ENCODE measurements at places on chromosomes 1 and 21.

DNA sequence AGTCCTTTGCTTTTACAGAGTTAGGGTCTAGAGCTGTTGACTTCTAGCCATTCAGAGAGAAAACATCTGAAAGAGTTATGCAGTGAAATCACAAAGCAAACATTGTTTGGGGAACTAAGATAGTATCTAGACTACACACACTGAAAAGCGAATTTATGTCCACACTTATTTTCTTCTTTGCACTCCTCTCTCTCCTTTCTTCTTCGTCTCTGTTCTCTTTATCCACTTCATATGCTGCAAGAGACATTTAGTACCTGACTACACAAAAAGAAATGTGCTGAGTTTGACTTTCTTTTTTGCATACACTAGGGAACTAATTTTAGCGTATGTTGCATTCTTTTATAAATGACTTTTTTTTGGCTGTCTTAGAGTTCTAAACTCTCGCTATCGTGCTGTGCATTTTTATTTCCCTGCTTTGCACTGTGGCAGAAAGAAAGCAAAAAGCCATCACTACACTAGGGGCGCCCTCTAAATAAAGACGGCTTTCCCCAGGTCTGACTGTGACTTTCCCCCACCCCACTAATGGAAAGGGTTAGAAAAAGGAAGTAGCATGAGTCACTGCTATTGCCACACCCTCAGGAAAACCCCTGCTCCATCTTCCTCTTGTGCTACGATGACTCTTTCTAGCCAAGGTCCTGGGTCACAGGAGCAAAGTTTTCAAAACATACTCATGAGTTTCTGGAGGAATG, 65.7 kb downstream of the MAP3K7CL start:
- DNase-seq: peak; percentile 11

DNA sequence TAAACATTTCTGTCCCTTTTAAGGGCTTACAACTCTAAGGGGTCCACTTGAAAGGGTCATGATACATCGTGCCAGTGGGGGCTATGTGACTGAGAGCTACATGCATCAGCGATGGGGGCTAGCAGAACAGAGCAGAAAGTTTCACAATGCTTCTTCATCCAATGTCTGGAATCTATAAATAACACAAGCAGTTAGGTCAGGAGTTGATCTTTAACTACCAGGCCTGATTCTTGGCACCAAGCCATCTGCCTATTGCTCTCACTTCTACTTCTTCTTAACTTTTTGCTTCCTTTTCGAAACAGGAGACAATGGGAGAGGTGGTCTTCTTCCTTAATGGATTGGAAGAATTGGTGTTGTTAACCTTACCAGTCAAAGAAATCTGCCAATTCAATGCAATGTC, 410.0 kb downstream of the TGFB2 start:
- no peak for DNase-seq

- DNase-seq: no peak
Observed at GRCh38 chr1:236394879-236395229, 768 bp downstream of the EDARADD start.

- DNase-seq: no peak
Observed at GRCh38 chr1:223462047-223462630, 68.9 kb downstream of the CCDC185 start.

DNA sequence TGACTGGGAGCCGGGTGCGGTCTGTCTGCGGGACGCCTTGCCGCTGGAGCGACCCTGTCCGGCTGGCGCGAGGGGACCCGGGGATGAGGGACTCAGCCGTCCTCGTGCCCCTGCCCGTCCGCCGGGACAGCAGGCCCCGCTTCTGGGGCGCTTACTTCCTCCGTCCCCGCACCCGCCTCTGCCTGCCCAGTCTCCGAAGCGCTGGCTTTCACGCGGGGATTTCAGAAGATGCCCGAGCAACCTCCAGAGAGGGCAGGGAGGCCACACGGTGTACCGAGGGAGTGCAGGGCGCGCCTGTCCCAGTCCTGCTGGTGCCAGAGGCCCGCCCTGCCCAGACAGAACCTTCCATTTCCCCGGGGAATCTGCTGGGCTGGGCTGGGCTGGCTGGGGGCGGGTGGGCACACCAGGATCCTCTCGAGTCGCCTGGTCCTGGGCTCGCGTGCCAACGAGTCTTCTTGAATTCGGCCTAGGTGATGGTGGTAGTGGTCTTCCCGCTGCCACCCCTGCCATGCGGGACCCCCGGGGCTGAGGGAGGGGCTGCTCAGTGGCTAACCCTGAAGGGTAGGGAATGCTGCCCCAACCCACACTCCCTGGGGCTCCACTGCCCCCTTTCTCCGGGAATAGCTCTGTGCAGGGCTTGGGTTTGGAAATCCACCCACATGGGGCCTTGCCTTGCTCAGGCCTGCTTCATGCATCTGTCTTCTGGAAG, 2.5 kb upstream of the TRPM2 start:
- DNase-seq: no peak

DNA sequence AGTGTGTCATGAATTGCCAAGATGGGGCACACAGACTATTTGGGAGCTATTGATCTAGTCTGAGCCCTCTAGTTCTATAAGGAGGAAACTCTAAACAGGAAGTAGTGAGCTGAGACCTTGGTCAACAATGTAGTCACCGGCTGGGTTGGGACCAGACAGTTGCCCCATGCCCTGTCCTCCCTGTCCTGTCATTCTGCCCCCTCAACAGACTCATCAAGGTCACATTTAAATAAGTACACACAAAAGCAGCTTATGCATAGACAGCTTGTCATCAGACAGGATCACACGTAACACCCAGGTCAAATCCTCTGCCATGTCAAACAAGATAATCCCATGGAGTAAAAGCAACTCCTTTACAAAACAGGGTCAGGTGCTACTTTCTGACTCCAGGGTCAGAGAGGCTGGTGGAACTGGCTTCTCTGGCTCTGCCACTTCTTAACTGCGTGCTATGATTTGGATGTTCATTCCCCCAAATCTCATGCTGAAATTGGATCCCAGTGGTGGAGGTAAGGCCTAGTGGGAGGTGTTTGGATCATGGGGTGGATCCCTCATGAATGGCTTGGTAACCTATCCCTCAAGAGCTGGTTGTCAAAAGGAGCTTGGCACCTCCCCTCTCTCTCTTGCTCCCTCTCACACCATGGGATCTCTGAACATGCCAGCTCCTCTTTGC, 128.9 kb downstream of the HIVEP3 start:
- no peak for DNase-seq

DNA sequence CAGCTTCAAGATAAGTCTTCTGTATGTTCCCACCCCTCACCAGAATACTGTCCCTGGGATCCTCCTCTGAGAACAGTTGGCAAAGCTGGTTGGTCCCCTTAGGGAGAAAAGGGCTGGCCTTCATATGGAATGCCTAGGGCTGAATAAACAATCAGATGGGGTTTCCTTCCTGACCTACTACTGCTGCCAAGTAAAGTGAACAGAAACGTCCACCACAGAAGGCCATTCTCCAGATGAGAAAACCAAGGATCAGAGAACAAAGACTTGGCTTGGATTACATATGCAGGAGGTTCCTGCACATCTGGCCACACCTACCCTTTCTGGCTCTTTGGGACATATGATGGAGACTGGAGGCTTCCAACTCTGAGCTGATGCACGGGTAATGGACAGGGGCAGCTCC, 194.5 kb downstream of the HIVEP3 start:
- no peak for DNase-seq

DNA sequence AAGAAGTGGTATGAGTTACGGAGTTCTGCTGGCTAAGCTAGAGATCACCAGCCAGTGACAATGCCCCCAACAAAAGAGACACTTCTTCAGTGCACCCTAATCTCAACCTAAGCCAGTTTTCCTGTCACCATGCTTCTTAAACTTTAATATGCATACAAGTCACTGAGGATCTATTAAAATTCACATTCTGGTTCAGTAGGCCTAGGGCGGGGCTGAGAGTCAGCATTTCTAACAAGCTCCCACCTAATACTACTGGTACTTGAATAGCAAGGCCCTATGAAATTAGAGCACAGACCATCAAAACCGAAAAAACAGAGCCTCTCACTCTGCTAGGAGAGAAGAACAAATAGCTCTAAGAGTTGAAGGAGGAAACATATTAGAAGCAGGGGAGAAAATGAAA, 7.9 kb downstream of the PSMB4 start:
- no peak for DNase-seq
